Activated CD4-positive, CD25-positive, alpha-beta regulatory T cell treated with anti-CD3 and anti-CD28 coated beads, Interleukin-2, amount 50 U/mL, for 72 hours (primary cell): ENCODE measurements at places on chromosomes 12 and 14.

DNA sequence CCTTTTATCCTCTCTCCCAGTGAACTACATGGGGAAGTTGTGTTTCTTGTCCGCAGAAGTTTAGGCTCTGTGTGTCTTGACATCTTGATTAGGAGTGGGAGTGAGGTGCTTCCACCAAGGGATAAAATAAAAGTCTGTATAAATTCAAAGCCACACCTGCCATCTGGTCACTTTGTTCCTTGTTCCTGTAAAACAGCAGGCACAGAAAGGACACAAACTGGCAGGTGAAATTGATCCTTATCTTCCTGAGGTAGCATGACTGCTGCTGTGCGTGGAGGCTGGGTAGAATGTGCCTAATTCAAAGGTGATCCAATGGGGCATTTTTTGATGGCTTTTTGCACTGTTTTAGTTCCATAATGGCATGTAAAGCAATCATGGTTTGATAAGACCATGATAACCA is 104.3 kb upstream of the KITLG start:
- DNase-seq, result no peak

DNA sequence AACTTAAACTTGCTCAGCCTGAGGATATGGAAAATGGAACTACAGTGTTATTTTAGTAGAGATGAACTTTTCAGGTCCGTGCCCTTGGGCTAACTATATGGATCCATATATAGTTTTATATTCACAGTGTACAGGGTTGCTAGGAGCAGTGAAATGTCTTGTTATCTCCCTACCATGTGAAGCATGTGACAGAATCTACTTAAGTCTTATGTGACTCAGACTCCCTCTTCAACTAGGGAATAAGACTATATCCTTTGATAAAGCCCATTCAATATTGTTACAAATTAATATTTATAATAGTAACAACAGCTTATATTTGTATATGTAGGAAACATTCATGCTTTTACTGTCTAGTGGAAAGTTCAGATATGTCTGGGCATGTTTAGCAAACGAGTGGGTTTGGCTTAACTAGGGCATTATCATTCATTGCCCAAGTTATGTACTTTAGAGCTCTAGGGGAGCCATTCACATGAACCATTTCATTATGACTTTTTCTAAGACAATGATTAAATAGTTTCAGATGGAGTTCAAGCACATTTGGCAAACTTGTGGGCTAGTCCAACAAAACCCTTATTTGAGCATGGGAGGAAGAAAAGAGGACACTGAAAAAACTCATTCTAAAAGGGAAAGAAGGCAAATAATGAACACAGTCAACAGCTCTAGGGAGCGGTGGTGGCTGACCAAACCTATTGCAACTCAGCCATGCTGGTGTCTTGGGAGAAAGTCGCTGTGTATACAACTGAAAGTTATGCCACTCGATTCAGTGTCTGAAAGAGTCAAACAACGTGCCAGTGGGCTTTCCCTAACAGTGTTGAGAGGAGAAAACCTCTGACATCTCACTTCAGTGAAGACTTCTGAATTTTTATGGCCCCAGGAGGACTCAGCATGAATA is 305.9 kb upstream of the G2E3 start:
- DNase-seq, result no peak

DNA sequence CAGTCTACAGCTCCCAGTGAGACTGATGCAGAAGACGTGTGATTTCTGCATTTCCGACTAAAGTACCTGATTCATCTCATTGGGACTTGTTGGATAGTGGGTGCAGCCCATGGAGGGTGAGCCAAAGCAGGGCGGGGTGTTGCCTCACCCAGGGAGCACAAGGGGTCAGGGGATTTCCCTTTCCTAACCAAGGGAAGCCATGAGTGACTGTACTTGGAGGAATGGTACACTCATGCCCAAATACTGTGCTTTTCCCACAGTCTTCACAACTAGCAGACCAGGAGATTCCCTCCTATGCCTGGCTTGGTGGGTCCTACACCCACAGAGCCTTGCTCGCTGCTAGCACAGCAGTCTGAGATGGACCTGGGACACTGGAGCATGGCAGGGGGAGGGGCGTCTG is 21.0 kb upstream of the ABCC9 start:
- DNase-seq, result no peak

DNA sequence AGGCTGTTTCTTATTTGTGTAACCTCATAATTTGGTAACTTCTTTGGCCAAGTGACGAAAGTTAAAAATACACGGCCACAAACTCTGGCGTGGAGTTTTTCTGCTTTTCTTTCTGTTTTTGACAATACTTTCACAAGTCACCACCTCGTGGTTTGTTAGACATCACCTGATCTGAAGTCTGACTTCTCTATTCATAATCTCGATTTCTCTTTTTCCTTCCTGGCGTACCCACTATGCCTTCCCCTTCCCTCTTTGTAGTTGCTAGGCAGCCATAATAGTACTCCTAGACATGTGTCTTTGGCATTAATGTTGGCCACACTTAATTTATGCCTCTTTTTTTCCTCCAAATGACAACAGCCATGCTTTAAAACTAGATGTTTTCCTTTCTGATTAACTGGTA is 97.6 kb downstream of the POLR3B start:
- DNase-seq, result no peak

- no peak for DNase-seq
These were observed 50.3 kb downstream of the TSHR start for GRCh38 chr14:81005540-81006228.

- no peak for DNase-seq
These were observed 6.0 kb downstream of the HDAC7 start for GRCh38 chr12:47813511-47814196.

- DNase-seq, result no peak
These were observed 118.8 kb downstream of the SLC6A15 start for GRCh38 chr12:84793558-84794367.

DNA sequence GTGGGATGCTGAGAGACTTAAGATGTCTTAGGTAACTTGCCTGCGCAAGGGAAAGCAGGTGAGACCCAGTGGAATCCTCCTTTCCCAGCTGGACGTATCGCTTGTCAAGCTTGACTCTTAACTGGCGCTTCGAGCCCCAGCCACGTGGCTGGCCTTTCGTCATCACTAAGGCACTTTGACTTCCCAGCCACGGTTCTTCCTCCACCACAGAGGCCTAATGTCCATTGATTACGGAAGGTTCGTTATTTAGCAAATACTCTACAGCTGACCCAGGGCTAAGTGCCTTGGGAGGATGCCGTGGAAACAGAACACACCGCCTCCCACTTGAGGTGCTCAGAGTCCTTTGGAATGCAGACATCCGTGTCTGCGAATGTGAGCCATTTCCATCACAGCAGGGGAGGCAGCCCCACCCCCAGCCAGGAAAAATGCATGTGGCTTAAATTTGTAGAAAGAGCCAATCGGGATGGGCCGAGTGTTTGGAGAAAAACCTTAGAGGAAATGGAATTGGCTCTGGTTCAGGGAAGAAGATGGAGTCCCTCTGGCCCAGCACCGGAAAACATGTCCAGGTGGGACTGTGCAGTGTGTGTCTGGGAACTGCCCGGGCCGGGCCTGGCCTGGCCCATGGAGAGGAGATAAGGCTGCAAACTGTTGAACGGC is 115.7 kb downstream of the PLXNC1 start:
- DNase-seq, result no peak

DNA sequence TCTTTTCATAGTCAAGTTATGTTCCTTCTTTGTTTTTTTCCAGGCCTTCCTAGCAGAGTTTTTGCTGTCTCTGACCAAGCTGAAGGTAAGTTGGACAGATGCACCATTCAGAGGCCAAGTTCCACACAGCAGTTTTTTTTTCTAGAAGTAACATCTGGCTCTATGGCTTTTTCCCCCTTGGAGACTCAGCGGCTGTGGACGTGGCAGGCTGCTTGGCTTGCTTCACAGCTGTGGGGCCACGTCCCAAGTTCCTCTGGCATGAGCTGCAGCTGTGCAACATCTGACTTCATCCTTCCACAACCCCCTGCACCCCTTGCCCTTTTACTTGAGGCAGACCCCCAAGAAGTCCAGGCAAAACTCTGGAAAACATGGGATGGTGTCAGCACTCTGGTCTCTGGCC is 24.2 kb upstream of the RHOJ start:
- DNase-seq, result no peak

- DNase-seq, result no peak
These were observed 169.9 kb upstream of the LHX5 start for GRCh38 chr12:113641426-113642030.

- no peak for DNase-seq
These were observed 25.1 kb upstream of the ANO2 start for GRCh38 chr12:5969974-5970690.

DNA sequence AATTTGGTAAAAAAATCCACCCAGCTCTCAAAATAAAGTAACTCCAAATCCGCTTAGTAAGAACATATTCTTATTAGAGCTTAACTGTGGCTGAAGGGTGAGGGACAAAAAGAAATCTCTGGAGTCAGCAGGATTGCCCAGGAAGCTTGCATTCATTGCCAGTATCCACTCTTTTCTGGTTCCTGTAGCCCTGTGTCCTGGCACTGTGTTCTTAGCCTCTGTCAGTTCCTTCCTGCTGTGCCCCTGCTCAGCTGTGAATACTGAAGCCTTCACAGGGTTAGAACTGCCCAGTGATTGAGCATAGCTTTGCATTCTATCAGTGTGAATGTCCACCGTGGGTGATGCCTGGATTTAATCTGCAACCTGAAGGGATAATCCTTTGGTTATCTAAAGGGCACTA is 266.9 kb upstream of the PELI2 start:
- DNase-seq, result no peak

GRCh38 chr12:1847411-1847810 is 27.0 kb downstream of the LRTM2 start:
- DNase-seq, result no peak

DNA sequence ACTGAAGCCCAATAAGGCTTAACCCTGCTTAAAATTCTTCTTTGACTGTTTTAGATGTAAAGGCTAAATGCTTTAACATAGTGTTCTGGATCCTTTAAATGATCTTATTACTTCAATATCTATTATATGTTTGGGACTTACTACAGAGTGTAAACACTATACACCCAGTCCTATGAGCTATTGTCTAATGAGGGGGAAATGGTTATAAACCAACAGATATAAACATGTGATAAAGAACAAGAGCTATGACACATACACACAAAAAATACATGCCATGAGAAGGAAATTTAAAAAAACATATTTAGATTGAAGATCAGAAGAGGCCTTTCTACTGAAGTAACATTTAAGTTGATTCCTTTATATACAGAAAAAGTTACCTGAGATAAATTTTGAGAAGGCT is 505.1 kb downstream of the FOXG1 start:
- DNase-seq, result no peak

DNA sequence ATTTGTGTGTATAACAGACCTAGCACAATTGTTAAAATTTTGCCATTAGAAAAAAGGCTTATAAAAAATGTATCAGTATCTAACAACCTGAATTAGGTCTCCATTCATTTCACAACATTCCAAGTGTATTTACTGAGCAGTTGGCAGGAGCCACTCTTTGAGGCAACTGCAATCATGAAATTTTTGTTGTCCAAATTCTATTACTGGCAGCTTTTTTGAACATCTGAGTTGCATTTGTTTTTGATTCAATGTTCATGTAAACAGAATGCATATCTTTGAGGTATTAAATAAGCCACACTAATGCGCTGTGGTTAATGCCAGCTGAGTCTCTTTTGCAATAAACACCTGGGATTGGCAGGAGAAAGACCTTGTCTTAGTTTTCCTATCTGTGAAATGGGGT is 8.7 kb downstream of the KITLG start:
- no peak for DNase-seq
